ENCODE measurements at places on chromosomes 12 and 14.

GRCh38 chr14:33655421-33655820, 295.5 kb downstream of the EGLN3 start:
- DNase-seq: no peak

DNA sequence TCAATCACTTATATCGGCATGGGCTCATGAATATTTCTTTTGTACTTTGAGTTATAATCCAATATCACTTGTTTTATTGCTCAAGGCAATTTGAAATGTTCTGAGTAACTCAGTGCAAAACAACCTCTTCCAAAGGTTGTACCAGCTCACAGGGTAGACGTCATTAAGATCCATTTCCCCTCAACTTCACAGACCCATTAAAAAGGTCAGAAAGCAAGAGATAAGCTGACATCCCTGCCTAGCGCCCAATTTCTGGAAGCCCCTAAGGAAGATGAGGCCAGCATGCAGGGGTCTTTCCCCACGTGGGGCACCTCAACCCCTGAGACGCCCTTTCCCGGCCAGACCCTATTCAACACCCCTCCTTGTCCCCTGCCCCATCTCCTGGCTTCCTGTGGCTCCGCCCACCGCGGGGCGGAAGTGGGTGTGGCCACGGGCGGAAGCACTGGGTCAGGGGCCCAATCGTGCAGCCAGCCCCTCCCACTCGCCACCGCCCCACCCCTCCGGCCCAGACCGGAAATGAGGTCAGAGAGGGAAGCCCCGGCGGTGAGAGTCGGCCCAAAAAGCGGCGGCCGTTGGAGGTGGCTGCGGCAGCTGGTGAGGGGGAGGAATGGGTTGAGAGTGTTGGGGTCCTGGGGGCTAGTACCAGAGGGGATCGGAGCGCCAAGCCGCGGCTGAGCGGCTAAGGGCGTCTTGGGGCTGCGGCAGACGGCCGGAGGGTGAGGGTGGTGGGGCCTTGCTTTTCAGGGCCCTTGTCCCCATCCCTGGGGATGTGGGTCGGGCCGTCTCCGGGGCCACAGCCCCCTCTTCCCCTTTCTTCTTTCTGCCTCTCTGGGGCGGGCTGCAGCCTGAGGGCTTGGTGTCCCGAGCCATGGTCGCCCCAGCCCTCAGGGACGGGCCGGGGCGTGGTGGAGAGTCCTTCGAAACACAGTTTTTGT, at the start of gene GPATCH2L:
Gene GPATCH2L, plus strand, starts transcription at position 525 of the 935 bp plus-strand sequence. CDS start 2,442 bp downstream, outside the sequence.
- peak; percentile 66 for DNase-seq

- no peak for DNase-seq
These were observed 799 bp downstream of the ZNF219 start for GRCh38 chr14:21097636-21098075.

DNA sequence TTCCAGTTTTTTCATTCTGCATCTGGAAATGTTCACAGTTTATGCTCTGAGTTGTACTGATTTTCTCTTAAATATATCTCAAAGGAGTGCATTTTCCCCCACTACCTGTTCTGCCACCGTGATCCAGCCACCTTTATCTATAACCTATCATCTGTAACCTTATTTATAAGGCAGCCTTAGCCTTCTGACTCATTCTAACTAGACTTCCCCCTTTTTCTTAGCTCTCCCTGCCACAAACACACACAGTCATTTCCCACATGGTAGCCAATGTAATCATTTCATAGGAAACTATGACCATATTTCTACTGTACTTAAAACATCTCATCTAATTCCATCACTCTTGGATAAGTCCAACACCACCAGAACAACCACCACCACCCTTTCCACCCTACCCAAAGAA, 10.8 kb upstream of the GYS2 start:
- no peak for DNase-seq

DNA sequence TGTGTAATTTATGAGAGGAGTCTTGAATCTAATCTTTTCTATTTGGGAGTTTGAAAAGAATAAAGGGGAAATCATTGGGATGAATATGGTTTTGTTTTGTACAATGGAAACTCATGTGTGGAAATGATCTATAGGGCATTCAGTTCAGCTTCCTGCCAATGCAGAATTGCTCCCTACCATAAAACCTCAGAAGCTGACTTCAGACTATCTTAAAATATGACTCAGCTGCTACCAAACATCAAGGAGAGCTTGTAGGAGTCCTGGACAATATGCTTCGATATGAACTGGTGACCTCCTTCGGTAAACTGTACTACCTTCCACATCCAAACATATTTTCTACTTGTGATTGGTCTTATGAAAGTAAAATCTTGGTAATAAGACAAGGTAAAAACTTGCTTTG, 160.6 kb downstream of the CAPZA3 start:
- DNase-seq: no peak

- no peak for DNase-seq
These were observed 13.1 kb upstream of the LTA4H start for GRCh38 chr12:96048393-96048969.

- no peak for DNase-seq
These were observed 7.9 kb downstream of the NKX2-1 start for GRCh38 chr14:36511981-36512584.

GRCh38 chr12:39752482-39753137, 133.0 kb upstream of the ABCD2 start:
- no peak for DNase-seq

GRCh38 chr14:92352158-92352985, 29.4 kb downstream of the SLC24A4 start:
- no peak for DNase-seq

DNA sequence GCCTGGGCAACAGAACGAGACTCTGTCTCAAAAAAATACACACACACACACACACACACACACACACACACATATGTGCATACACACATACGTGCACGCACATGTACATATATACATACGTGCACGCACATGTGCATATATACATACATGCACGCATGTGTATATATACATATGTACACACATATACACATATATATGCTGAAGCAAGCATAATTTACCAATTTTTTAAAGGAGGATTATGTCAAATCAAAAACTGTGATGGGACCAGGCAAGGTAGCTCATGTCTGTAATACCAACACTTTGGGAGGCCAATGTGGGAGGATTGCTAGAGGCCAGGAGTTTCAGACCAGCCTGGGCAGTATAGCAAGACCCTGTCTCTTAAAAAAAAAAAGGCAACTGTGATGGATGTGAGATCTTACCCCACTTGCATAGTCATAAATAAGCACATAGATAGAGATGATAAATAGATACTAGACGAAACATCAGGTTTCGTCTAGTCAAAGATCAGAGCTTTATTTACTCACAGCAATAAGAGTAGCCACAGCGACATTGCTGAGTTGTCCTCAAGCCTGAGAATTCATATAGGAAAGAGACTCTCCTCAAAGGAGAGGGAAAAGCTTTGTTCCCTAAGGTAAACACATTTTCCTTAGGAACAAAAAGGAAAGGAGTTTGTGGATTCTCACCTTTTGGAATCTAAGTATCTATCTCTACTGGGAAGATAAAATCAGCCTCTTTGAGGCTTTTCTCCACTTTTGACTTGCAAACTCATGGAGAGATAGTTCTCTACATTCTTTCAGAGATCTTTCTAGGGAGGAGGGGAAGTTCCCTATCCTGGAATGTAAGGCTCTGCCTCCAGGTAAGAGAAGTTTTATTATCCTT, 74.7 kb upstream of the AMN1 start:
- no peak for DNase-seq

DNA sequence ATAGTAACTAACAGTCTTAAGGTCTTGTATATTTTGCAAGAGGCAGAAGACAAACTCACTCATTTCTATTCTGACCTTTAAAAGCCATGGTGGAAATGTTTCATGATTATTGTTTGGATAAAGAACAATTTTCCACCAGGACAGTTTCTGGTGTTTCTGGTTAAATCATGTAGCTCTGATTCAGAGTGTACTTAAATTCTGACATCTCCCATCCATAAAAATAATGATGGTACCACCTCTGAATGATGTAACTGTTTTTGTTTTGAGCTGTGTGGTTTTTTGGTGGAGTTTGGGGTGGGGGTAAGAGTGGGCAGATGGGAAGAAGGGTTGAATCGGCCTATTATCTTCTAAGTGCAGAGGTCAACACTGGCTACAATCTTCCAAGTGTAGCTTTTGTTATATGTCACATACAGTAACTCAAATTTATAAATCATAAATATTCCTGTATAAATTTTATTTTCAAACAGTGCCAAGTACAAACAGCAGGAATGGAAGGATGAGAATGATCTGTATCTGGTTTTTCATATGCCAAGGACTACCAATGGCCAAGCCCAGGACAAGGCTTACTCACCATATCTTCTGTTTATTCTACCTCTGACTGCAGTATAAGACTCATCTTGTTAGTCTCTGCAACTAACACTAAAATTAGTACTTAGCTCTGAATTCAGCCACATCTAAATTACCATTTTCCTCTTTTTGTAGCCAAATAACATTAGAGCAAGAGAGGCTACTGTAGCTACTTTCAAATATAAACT, 108.7 kb downstream of the BCAT1 start:
- no peak for DNase-seq

DNA sequence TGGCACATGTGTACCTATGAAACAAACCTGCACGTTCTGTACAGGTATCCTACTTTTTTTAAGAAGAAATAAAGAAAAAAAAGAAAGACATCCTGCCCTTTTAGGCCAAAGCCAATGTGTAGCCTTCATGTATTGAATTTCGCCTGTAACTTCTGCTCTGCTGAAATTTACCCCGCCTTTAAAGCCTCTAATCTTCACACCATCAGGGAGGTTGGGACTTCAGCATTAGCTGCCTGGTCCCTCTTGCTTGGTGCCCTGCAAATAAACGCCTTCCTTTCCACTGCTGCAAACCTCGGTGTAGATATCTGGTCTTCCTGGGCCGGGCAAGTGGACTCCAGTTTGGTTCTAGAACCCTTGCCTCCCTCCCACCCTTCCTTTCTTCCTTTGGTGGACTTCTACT, 2.6 kb upstream of the KRT71 start:
- DNase-seq: no peak

DNA sequence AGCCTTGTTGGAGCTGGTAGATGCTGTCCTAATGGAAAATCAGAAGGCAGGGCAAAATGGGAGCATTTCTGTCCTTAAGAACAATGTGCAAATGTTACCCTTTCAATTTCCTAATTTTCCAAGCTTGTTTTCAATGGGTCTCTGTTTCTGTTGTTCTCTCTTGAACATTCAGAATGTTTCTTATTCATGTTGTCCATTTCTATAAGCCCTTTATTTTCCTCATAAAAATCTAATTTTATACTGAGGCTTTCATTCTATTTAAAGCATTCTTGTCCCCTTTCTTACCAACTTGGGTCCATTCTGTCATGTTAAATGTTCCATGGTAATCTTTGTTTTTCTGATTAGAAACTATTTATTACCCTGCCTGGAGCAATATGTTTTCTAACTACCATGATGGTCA, 125.0 kb downstream of the PRIMA1 start:
- no peak for DNase-seq

Measured in fibroblast of skin of left biceps (primary cell).